Kasumi-1 (cell line): ENCODE measurements at places on chromosomes 2 and 18.

DNA sequence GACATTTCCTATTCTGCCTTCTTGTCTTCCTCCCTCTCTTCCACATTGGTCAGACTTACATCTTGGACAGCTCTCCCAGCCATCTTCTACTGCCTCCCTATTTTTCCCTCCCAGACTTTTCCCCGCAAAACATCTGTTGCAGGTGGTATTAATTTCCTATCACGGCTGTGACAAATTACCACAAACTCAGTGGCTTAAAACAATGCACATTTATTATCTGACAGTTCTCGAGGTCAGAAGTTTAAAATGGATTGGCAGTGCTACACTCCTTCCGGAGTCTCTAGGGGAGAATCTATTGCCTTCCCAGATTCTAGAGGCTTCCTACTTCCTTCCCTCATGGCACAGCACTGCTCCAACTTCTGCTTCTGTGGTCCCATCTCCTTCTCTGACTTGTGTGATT lies 33.3 kb downstream of the STRADB start:
- DNase-seq = no peak

DNA sequence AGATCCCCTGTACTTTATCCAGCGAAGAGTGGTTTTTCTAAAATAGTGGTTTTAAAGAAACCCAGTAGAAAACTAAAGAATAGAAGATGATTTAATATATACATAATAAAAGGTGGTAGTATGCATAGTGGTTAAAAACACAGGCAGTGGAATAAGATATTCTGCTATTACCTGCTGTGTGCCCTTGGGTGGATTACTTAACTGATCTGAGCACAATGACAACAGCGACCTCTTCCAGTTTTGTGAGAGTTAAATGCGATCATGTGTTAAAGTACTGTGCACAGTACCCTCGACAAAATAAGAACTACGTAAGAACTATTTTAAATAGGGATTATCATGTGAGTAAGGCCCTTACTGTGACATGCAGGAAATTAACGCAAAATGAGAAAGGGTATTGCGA lies 30.0 kb upstream of the CHMP1B start:
- no peak for DNase-seq

- DNase-seq = no peak
Measured at GRCh38 chr2:147773479-147773878, 71.3 kb upstream of the ACVR2A start.

DNA sequence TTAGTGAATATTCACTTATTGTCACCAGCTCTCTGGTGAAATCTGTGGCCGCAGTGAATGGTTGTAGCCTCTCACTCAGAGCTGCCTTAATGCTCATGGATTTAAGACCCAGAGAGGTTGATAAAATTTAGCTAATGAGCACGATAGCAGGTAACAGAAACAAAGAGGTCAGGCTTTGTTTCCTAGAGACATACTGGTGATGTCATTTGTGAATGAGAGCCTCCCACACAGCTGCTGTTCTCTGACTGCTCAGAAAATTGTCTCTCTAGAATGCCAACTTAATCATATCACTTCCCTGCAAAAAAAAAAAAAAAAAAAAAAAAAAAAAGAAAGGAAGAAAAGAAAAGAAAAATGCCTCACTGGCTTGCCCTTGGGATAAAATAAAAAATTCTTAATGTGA lies 411.7 kb upstream of the MYT1L start:
- DNase-seq = no peak

DNA sequence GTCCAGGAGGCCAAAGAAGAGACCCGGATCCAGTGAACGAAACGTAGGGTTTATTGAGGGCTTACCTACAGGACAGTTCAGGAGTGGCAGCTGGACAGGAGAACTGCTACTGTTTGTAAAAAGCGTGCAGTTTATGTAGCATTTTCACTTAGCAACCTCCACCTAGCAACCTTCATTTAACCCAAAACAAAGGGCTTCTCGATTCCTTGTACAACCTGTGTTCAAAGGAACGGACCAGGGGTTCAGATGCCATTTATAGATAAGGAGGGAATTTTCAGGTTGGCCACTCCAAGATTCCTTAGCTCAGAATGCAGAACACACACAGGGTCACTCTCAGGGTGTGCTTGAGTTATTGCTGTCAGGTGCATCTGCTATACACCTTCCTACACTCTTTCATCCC lies 65.1 kb upstream of the YWHAQ start:
- no peak for DNase-seq

GRCh38 chr18:11064106-11064505 lies 85.3 kb downstream of the PIEZO2 start:
- DNase-seq = no peak

DNA sequence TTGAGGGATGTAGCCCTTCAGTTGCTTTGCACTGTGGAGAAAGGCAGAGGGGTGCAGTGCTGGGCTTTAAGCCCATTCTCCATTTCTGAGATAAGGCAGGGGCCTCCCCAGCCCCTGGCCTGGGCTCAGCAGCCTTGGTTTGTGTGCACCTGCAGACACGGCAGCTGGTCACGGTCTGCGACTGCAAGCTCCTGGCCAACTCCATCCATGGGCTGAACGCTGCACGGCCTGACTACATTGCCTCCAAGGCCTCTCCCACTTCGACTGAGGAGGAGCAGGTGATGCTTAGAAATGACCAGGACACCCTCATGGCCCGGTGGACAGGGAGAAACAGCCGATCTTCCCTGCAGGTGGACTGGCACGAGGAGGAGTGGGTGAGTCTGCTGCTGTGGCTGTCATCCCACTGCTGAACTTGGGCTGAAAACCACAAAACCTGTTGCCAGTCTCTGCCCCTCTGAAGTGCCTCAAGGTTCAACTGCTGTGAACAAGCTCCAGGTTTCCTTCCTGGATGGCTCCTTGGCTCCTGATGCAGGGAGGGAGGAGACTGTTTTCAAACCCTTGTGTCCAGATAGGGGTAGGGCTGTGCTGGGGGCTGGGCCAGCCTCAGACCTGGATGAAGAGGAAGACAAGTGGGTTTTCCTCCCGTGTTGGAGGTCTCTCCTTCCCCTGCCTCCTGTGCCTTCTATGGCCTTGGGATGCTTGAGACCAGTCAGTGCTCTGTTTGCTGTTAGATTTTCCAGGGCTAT lies 54.0 kb downstream of the COA5 start:
- DNase-seq = no peak

DNA sequence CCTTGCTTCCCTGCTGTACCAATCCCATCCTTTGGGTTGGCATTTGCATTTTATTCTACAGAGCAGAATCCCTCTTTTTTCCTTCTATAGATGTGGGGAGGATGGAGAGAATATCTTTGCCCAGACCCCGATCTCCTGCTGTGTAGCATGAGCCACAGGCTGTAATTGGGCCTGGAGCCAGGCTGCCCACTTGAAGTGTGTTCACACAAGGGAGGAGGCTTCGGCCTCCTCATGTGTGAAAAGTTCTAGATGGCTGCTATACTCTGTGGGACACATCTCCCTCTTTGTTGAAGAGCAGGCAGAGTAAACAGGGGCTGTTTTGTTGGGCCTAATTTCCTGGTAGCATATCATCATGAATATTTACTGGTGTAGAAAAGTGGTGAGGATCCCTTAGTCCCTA lies 126.3 kb downstream of the XRCC5 start:
- DNase-seq = no peak

DNA sequence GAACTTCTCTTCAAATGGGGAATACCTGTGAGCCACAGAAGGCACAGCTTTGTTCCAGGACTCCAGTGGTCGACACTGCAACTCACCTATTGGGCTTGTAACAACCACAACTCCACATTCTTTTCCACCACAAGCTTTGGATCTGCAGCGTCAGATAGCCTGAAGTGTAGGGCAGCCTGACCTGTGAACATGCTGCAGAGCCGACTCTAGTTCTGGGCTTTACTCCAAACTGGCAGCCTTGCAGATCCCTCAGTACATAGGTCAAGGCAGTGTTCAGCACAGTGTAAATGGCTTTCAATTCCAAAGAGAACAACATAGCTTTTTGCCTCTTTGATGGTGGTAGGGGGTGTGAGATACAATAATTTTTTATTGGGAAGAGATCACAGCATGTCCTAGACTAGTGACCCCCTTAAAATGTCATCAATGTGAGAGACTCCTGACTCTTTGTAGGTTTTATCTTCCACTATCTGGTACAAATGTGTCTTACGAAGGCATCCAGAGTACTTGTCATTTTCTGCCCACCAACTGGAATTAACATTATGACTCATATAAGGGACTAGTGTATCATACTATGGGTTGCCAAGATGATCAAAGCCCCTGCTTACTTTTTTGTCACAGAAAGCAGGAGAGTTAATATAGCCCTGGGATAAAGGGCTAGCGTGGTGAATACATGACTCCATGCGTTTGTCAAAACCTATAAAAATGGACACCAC lies 149.8 kb downstream of the COPS8 start:
- DNase-seq = no peak

DNA sequence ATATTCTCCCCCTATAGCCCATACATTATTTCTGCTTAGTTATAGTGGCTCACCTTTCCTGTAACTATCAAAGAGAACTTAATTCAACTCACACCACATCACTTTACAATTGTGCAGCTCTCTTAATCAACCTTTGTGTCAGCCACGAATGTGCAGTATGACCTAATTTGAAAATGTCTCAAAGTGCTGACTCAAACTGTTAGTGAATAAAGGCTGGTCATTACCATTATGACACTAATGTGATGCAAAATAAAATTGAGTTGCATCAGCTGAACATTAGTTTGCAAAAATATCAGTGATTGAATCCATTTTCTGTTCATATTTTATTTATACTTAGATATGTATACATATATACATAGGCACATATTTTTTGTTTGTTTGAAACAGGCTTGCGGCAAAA lies 251.8 kb downstream of the MEIS1 start:
- no peak for DNase-seq

DNA sequence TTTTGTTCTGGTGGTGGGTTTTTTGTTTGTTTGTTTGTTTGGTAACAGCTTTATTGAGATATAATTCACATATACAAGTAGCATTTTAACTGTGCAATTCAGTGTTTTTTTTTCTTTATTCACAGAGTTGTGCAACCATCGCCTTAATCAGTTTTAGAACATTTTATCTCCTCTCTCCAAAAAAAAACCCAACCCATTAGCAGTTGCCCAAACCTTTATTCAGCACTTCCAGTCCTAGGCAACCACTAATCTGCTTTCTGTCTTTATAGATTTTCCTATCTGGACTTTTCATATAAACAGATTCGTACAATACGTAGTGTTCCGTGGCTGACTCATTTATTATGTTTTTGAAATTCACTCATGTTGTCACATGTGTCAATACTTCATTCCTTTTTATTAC lies 38.7 kb downstream of the CCDC138 start:
- no peak for DNase-seq

- DNase-seq = peak; percentile 57
Measured at GRCh38 chr2:26942543-26943295, 27.7 kb upstream of the MAPRE3 start.

- no peak for DNase-seq
Measured at GRCh38 chr2:133562558-133562957, 5.7 kb downstream of the NCKAP5 start.

DNA sequence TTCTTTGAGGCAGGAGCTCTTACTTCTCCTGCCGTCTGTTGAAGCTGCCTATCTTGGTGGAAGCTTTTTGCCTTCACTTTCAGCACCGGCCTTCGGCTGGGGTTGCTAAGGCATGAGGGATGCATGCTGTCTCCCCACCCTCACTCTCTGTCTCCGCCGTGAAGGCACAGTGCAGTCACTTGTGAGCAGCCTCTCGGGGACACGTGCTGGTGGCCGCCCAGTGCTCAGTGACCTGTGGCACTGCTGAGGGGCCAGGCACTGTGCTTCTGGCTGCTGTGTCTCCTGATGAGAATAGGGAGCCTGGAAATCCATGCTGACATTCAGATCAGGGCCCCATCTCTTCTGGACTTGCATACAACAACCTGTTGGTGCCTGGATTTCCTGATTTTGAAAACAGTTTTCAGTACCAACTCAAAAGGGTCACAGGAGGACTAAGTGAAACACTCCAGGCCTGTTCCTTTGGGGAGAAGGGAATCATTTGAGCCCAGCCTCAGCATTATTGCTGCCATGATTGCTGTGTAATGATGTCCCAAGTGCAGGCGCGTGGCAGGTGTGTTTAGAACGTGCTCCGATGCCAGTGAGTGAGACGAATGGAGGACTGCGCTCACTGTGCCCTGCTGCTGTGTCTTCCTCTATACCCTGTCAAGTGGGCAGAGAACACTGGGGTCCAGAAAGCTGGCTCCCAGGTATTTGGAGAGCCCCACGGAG lies 218.1 kb downstream of the SEPTIN10 start:
- no peak for DNase-seq
